ENCODE measurements at places on chromosomes 3 and 15.

DNA sequence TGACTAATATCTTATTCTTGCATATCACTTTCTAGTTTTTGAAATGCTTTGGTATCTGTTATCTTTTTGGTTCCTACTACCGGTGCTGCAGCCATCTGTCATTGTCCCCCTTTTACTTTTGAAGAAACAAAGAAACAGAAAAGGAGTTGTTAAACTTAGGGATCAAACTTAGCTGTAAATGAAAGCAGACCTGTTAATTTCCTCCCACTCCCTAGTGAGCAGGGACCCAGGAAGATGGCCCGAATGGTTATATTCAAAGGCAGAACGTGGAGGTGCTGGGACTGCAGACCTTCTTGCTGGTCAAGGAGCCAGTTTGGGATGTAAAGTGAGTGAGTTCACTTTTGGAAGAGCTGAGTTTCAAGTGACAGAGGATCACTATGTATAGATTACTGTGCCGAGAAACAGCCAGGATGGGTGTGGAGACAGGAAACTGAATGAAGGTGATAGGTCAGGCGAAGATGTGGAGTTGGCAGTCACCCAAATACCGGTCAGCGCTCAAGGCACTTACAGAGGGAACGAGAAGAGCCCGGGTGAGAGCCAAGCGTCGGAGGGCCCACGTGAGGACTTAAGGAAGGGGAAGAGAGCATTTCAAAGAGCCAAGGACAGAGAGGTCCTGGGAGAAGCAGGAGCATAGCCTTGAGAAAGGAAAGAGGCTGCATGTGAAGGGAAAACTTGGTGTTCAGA is 20.1 kb downstream of the KBTBD8 start:
- no peak for DNase-seq

GRCh38 chr3:26350853-26351252 is 271.7 kb upstream of the LRRC3B start:
- no peak for DNase-seq

DNA sequence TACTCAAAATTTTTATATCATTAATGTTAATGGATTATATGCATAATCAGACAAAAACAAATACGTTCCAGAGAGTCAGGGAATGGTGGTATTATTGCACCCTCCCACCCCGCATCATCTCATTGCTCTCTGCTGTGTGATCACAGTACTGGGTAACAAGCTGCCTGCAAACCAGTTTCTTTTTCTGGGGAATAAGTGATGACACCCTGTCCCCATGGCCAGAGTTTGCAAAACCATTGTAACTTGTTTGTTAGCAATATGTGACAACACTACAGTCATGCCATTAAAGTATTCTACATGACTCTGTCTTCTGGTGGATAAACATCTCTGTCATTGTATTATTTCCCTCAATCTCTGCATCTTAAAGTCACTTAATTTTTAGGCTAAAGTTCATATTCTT is 39.5 kb downstream of the ZBTB38 start:
- no peak for DNase-seq

DNA sequence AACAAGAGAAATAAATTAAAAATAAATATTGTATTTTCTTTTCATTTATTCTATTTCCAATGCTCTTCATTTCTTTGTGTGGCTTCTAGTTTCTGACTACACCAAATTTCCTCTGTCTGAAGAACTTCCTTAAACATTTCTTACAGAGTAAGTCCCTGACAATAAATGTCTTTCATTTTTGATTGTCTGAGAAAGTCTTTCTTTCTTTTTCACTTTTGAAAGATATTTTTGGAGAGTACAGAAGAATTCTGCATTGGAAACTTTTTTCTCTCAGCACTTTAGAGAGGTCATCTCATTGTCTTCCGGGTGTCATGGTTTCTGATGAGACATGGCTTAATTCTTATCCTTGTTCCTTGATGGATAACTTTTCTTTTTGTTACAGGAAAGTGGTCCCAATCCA is 119.6 kb downstream of the MOBP start:
- DNase-seq: no peak

GRCh38 chr15:72198356-72199204 is 993 bp upstream of the GRAMD2A start:
- DNase-seq: no peak

- DNase-seq: no peak
These were observed 482.2 kb upstream of the CFAP20DC start for GRCh38 chr3:59531994-59532393.

GRCh38 chr15:80556694-80557367 is 138.3 kb upstream of the ABHD17C start:
- no peak for DNase-seq

- DNase-seq: no peak
These were observed 94.2 kb downstream of the NUP210 start for GRCh38 chr3:13325892-13326443.

GRCh38 chr15:44327578-44327977 is 39.1 kb downstream of the GOLM2 start:
- DNase-seq: no peak

GRCh38 chr3:56019490-56020146 is 448.6 kb downstream of the ERC2 start:
- no peak for DNase-seq

- no peak for DNase-seq
These were observed 214.4 kb upstream of the CBLB start for GRCh38 chr3:106083207-106083606.

DNA sequence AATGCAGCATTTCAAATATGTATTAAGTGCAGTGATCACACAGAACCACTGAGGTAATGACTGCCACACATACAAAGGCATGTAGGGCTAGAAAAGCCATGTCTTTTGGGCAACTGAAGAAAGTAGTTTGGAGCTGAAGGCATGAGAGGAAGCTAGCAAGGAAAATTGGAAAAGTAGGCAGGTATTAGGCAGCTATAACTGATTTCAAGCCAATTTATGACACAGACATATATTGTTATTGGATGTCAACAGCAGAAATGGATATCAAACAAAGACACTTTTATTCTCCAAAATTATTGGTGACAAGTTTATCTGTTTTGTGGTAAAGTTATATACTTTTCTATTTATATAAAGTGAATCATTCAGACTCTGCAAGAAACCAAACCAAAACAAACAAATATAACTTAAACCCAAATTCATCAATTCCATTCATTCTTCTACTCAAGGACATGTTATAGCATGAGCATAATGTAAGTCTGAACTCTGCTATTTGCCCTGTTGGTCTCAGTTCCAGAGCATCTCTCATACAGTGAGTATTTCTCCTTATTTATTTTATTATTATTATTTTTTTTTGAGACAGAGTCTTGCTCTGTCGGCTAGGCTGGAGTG is 307.4 kb upstream of the COL8A1 start:
- DNase-seq: no peak

DNA sequence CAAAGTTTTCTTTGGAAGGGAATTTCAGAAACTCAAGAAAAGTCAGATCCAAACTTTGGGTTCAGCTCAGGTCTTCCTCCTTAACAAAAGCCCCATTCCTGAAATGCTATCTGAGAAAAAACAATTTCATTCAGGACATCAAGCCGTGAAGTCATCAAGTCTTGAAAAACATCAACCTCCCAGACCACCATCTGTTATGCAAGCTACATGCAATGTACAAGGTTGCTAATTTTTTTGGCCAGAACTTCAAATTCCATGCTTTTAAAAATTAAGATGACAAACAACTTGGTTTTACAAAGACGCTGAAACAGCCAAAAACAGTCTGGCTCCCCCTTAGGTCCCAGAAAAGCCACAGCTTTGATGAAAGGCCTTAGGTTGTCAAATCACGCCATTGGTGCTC is 53.9 kb upstream of the WNT5A start:
- no peak for DNase-seq

Measured in activated CD4-positive, alpha-beta T cell treated with anti-CD3 and anti-CD28 coated beads, Interleukin-2, Interleukin-6, amounts not matched to agents 100 ng/mL and 50 ng/mL, durations not matched to agents 16 hours and 8 hours (primary cell).